Bronchial smooth muscle cell (primary cell): ENCODE measurements at places on chromosomes 7 and 10. TPM values are rescaled to one million over a fixed set of nuclear protein-coding genes. Genes with fewer than 3 reads are reported as not detected.

CRCP gene
- total RNA-seq = 30.6 and 41.3 TPM in 2 replicates

CRHR2 gene
- not detected in 2 replicates for total RNA-seq

HEPACAM2 gene
- total RNA-seq = 0.09 and 0.16 TPM in 2 replicates

PPP1R3A gene
- under 0.01 TPM in 1 of 2 replicates, not detected in the other for total RNA-seq

ST8SIA6 gene
- under 0.01 TPM in 1 of 2 replicates, not detected in the other for total RNA-seq

EIF4EBP2 gene
- total RNA-seq = 12.8 and 17.0 TPM in 2 replicates

EVX1 gene
- total RNA-seq = not detected in 2 replicates

SLC39A12 gene
- 0.09 TPM in 1 of 2 replicates, not detected in the other for total RNA-seq

PON1 gene
- not detected in 2 replicates for total RNA-seq

ITIH5 gene
- 0.16 and 0.17 TPM in 2 replicates for total RNA-seq

CTAGE8 gene
- total RNA-seq = 0.16 and 0.60 TPM in 2 replicates

PPP1R17 gene
- total RNA-seq = under 0.01 TPM in 1 of 2 replicates, not detected in the other

NKX2-3 gene
- total RNA-seq = not detected in 2 replicates

TMEM176B gene
- 0.09 TPM in 1 of 2 replicates, not detected in the other for total RNA-seq
